ENCODE measurements at places on chromosomes 2 and 18.
A peak's percentile ranks its signal among the peaks of the same experiment; 100 is the strongest.

GRCh38 chr2:235055891-235056516 is 104.2 kb downstream of the SH3BP4 start:
- no peak for DNase-seq

DNA sequence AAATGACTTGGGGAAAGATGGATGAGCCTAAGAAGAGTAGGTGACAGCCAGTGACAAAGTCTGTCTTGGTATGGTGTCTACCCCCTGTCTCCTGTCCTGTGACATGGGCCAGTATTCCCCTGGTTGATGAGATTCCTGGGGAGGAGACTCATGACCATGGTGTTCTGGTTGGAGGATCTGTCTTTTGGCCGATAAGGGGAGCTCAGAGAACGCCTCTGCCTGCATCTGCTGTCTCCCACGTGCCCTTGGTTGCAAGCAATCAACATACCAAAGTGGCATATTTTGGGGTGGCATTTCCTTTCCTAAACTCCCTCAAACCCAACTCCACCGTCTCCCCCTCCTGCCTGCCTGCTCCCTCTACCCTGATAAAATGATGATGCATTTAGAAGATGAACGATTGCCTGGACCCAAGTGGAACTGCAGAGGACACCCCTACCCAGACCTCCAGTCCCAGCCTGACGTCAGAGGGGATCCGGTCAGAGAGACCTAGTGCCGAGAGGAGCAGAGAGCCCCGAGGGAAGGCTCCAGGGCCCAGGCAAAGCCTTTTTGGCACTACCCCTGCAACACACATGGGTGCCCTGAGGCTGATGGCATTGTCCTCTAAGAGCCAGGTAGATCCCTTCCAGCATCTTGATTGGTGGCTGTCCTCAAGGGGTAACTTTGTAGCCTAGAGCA is 124.2 kb upstream of the MSH6 start:
- no peak for DNase-seq

DNA sequence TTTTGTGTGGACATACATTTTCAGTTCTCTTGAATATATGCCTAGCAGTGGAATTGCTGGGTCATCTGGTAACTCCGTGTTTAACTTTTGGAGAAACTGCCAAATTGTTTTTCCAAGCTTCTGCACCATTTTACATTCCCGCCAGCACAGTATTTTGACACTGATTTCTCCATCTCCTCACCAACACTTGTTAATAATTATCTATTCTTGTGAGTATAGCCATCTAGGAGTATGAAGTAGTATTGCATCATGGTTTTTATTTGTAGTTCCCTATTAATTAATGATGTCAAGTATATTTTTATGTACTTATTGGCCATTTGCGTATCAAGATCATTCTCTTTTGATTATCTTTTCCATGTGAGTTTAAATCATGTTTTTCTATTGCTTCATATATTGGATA is 17.9 kb upstream of the AOX1 start:
- no peak for DNase-seq

DNA sequence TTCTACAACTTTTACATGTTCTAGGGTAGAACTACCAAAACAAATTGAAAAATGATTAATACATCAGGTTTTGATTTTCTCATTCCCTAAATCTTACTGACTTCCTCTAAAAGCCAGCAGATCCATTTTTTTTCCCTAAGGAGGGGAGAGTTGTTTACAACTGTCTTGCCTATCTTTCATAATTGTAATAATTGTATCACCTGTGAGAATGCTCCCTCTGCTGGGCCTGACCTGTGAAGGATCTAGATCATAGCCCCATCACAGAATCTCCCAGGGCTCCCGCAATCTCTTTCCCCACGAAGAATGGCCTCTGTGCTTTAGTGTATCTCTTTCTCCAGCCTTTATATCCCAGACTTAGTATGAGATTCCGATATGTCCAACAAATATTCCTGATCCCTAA is 9.1 kb downstream of the LOXL3 start:
- no peak for DNase-seq

DNA sequence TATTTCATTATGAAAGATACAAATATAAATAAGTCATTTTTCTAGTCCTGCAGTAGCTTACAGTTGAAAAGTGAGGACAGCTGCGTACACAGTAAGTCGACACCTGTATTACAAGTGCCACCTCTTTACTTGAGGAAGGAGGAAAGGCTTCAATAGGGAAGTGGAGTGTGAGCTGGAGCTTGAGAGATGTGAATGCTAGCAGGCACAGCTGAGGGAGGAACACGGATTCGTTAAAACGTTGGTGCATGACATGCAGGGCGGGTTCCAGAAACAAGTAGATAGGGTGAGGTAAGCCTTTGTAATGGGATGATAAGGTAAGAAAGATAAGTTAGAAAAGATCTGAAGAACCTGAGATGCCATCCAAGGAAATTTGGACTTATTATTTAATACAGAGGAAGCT is 98.1 kb upstream of the CSRNP3 start:
- DNase-seq, result no peak

- no peak for DNase-seq
Measured at GRCh38 chr2:145321344-145321743, 801.4 kb upstream of the ZEB2 start.

- peak; percentile 42 for DNase-seq
Measured at GRCh38 chr2:44582363-44583008, 220.7 kb downstream of the CAMKMT start.

DNA sequence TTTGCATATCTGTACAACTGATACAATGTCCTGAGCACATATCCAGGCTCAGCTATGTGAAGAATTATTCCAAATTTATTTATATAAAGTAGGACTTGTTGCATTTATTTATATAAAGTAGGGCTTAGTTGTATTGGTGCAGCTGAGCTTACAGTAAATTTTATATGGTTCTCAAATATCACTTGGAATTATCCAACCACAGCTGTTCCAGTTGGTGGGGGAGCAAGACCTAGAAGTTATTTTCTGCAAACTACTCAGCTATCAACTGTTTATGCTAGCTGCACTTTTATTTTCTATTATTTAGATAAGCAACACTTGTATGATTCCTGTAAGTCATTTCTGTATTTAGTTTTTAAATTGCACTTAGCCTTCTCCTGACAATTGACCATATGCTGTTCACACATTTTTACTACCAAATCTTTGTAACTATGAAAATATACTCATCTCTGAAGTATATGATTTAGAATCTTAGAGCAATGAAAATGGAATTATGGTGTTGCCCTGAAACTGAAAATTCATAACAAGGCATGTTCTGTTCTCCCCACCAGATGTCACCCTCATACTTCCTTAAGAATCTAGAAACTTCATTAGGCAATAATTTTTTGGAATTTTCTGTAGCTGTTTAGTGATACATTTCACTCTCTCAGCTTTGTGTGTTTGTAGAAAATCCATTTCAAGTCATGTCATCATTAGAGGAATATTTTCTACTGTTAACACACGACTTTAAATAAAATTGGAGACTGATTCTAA is 157.0 kb upstream of the CBLN2 start:
- peak; percentile 2 for DNase-seq

DNA sequence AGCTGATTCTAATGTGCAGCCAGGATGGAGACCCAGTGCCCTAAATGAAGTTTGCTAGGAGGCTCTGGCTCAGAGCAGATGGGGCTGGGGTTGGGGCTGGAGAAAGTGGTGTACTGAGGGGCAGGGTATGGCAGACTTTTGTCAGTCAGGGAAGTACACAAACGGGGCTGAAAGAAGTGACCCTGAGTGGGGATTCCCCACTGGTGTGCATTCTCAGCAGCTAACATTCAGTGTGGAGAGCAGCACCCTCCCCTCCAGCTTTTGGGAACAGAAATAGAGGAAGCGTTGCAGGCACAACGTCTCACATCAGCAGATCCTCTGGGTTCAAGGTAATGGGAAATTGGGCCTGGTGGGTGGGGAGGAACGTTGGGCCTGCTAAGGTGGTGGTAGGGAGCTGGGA is 89.1 kb upstream of the GCFC2 start:
- DNase-seq, result no peak

DNA sequence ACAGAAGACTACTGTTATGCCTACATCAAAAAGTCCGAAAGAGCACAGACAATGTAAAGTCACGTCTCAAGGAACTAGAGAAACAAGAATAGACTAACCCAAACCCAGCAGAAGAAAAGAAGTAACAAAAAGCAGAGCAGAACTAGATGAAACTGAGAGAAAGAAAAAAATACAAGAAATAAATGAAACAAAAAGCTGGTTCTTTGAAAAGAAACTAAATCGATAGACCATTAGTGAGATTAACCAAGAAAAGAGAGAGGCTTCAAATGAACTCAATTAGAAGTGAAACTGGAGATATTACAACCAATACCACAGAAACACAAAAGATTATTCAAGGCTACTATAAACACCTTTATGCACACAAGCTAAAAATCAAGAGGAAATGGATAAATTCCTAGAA is 271.8 kb downstream of the MBD2 start:
- no peak for DNase-seq

DNA sequence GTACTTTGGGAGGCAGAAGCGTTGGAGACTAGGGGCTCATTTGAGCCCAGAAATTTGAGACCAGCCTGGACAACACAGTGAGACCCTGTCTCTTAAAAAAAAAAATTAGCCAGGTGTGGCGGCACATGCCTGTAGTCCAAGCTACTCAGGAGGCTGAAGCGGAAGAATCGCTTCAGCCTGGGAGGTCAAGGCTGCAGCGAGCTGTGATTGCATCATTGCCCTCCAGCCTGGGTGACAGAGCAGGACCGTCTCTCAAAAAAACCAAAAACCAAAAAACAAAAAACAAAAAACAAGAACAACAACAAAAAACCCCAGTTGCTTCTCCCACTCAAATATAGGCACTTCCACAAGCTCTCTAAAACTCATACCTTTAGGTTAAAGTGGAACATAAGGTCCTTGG is 27.4 kb upstream of the ADCYAP1 start:
- DNase-seq, result no peak

GRCh38 chr18:3457261-3457724 is 7.3 kb downstream of the TGIF1 start:
- DNase-seq, result no peak

DNA sequence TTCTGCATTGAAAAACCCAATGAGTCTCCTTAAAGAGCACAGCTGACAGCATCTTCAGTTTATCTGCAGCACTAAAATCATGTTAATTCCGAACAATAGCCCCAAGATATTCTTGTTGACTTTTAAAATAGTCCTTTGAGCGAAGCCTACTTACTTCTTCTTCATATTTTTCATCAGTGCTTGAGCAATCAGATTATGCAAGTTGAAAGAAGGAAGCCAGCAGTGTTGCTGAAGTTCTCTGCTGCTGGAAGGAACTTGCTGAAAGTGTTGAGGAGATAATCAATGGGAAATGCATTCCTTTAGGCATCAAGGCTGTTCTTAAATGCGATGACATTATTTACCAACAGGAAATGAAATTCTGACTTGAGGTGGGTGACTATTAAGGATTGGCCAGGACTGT is 105.9 kb upstream of the SNTG2 start:
- no peak for DNase-seq

GRCh38 chr2:119782308-119783027 is 22.7 kb downstream of the PTPN4 start:
- peak; percentile 25 for DNase-seq

GRCh38 chr2:197997083-197997541 is 192.7 kb downstream of the PLCL1 start:
- no peak for DNase-seq

- DNase-seq, result no peak
Measured at GRCh38 chr2:118939994-118940393, 2.0 kb upstream of the MARCO start.

DNA sequence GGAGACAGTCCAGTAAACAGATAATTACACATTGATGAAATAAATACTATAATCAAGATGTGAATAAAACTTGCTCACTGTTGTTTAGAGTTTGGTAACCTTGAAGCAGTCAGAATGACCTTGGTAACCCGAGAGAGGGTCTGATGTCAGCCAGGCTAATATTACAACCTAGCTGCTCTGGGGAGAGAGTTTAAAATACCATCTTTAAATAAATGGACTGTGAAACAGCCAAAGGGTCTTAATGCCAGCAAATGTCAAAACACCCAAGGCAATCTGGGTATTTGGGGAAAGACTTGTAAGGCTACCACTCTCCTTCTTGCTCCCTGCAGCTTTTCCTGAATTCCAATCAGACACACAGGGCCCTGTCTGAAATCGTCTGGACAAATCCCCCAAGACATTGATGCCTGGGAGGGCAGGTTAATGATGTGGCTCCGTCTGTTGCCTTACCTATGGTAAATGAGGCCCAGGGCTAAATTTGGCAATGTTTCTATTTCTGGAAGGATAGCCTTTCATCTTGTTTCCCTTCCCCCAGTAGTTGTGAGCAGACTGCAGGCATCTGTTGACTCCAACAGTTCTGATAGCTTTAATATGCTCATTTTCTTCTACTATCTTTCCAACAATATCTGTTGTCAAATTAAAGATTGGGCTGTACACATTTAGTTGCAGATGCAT is 43.0 kb upstream of the ITGB6 start:
- no peak for DNase-seq

DNA sequence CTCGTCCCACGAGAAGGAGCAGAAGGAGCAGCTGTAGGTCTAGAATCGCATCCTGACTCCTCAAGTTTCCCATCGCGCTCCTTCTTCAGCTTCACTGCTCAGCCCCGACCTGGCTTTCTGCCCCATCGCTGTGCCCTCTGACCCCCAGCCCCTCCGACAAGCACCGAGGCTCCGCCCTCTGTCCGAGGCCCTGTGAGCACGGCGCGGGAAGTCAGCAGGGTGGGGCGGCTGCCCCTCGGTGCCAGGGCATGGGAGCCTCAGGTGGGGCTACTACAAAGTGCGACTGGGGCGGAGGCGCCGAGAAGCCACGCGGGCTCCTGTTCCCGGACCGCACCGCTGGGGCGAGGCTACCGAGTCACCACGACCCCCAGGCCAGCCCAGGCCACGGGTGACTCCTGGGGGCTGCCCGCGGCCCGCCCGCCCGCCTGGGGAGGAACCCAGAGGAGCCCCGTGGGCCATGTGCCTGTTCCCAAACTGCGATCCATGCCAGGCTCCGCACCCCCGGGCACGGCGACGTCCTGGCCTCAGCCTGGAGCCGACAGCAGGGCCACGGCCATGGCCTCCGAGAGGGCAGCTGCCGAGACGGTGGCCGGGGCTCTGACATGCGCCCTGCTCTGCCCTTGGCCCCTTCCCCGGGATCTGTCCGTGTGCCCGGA is 36.6 kb upstream of the ID2 start:
- no peak for DNase-seq

GRCh38 chr2:196259507-196260481 is 88.4 kb upstream of the STK17B start:
- DNase-seq, result peak; percentile 98

DNA sequence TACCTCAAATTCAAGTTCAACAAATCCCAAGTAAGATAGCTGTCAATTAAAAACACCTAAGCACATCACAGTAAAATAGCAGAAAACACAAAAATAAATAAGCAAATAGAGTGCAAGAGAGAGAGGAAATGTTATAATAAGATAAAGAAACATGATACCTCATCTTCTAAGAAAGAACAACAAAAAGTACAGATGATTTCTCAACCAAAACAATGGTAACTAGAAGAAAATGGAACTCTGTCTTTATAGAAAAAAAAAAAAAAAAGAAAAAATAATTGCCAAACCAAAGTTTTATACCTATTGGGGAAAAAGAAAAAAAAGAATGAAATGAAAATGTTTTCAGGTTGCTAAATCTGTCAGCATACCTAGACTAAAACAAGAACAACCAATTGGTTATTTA is 1253.5 kb upstream of the CDH2 start:
- DNase-seq, result peak; percentile 2
